SIG-M5 (cell line): ENCODE measurements at places on chromosomes 11 and 22.

GRCh38 chr22:44396021-44396726 lies 83.4 kb upstream of the SHISAL1 start:
- DNase-seq, result no peak

DNA sequence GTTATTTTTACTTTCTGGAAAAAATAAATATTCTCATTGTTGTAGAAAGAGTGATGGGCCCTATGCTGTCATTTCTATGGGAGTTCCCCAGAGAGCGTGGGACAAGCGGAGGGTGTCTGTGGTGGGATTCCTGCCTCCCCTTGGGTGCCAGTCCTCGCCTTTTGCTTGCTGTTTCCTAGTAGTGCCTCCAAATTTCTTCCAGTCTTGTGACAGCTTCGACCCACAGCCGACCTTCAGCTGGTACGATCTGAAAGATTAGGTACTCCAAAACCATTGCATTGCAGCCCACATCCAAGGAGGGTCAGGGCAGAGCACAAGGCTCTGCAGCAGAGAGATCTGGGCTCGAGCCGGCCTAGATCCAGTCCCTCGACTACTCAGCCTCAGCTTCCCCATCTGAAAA lies 58.9 kb upstream of the EMID1 start:
- DNase-seq, result no peak

DNA sequence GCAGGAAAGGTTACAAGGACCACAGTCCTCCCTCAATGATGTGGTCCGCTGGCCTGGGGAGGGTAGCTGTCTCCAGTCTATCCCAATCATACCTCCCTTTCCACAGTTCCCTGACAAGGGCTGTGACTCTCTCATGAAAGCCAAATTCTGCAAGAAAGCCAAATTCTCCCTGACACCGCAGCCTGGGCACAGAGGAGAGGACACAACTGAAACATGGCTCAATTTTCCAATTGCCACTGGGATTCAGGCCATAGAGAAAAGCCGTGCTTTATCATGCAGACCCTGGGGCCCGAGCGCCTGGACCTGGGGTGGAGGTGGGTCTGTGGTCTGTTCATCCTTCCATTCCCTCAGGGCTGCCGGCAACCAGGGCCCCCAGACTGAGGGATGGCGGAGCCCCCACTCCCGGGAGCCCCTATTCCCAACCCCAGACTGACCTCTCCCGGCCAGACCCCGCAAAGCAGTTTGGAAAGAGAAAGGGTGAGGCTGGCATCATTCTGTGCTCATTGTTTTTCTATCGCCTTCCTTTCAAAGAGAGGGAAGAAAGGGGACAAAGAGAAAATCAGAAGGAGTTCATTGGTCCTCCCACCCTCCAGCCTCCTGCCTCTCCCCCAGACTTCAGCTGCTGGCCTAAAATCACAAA lies 239.5 kb downstream of the BUD13 start:
- DNase-seq, result no peak

DNA sequence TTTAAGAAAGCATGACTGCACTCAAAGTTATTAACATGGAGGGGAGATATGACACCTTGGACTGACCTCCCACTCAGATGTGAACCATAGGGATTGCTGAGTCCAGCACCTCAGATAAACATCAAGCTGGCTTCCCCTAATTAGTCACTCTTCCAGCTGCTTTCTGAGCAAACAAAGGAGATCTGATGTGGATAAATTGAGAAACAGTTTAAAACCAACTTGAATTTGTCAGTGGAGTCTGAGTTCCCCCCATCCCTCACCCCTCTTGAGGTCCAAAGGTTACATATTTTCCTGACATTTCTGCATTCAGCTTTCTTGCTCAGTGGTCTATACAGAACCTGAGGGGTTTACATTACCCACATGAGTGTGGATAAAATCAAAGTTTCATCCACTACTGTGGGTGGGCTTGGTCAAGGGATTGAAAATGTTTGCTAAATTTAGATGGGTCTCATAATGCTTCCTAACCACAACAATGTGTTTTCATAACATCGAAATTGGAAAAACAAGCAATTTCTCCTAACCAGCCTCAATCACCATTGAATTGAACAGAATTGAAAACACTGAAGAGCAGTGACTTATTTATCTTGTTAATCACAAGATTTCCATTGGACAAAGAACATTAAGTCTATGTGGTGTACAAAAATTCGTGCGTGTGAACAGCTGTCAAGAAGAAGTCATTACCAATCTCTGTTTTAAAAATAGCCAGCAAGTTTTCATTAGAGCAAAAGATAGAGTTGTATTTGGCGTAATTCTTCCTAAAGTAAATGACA lies 292.3 kb downstream of the METTL15 start:
- no peak for DNase-seq

DNA sequence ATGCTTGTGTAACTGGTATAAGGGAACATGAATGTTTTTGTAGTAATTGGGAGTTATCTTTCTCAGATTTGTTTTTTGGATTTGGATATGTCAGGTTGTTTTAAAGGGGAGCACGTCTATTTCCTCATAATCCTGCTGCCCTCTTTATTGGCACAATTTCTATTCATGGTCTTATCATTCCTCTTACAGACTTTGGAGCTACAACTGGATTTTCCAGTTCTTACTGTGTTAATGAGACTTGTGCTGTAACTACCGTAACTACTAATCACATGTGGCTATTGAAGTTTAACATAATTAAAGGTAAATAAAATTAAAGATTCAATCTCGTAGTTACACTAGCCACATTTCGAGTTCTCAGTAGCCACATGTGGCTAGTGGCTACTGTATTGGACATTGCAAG lies 1.9 kb downstream of the FDX1 start:
- DNase-seq, result no peak

DNA sequence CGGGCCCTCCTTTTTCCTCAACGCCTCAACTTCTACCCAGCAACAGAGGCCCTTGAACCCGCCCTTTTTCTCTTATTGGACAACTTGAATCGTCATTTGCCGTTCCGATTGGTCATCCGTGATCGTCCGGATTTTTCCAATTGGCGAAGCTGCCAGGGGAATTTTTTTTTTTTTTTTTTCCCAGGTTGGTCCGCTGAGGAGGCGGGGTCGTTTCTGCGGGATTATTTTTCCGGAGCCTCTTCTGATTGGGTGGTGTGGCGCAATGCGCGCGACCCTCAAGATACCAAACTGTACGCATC lies 465 bp upstream of the TTC9C start:
- DNase-seq, result peak; percentile 88

DNA sequence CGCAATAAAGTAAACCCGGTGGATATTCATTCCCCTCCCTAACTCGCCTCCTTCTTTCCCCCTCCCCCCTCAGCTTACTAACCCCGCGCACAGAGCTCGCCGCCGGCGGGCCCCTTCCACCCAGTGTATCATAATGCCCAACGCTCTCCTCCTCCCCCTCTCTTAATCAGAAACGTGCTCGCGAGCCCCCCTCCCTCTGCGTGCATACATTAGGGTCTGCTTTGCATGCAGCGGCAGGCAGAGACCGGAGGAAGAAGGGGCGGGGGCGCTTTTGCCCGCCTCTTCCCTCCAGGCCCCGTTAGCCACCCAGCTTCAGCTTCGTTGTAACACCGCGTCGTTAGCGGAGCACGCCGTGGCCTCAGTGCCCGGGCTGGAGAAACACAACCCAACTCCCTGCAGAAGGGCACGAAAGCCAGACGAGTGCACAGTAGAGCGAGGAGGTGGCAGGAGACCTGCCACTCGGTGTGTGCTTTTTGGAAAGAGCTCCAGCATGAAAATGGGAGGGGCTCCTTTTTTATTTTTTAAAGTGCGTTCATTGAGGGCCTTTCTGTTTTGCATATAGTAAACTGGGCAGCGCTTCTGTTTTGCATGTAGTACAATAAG lies 901 bp upstream of the KMT2A start:
- peak; percentile 49 for DNase-seq

DNA sequence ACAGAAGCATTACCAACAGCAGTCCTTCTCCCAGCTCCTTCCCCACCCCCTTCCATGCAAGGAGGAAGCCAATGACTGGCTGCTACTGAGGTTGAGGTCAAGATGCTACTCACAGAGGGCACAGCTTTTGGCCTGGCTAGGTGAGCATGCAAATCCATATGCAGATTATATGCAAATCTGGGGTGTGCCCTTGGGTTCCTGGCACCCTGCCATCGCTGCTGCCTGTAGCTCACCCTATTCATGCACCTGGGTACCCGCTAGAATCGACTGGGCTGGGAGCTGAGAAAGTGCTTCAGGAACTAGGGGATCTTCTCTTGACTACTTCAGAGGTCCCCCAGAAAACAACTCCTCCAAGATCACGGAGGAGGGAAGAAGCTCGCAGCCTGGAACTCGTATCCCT lies 4.0 kb downstream of the DSCAML1 start:
- DNase-seq, result no peak

DNA sequence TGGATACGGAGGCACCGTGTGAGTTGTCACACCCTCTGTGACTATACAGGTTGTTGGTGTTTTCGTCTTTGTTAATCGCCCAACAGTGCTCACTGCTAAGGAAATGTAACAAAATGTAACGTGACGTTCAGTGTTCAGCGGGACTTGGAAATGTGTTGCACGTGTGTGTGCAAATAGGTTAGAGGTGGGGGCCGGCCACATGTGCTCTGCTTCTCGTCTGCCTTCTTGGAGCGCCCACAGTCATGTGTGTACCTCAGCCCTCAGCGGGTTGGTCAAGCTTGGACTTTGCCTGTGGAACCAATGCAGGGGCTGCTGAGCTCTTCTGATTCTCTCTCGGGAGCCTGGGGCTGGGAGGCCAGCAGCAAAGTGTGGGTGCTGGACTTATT lies 7.4 kb upstream of the SMIM38 start:
- no peak for DNase-seq

DNA sequence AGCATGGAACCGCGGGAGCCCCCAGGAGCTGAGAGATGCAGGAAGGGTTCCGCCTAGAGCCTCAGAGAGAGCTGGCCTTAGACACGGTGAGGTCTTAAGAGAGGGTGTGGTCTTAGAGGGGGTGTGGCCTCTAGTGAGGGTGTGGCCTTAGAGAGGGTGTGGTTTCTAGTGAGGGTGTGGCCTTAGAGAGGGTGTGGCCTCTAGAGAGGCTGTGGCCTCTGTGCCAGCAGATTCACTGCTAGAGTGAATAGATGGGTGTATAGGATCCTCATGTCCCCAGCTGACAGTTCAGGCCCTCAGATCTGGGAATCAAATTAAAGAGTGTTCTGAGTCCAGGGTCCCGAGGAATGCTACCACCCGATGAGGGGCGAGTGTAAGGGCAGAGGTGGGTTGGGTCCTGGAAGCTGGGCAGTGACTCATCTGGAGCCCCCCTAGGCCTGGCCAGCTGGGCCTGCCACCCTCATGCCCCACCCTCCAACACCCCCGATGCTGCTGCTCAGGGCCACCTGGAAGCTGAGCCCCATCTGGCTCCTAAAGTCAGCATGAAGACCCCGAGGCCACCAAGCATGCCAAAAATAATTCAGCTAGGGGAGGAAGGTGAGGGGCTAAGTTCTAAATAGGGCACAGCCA lies 49.5 kb downstream of the IGF2 start:
- DNase-seq, result no peak

- DNase-seq, result no peak
Observed at GRCh38 chr11:33387996-33388395, 130.8 kb downstream of the HIPK3 start.

DNA sequence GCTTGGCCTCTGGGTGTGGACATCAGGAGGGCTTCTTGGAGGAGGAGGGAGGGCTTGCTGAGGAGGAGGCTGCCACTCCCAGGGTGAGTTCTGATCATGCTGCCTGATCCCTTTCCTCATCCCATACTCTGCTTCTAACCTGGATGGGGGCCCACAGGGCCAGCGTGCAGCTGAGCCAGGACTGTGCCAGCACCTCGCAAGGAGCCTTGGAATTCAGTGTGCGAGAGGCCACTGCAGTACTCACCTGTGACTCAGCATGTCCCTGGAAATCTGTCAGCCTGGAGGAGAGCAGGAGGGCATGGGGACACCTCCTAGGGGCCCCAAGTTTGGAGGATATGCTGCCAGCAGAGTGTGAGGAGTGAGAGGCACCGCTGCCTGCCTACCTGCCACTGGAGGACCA lies 4.2 kb upstream of the GAB4 start:
- DNase-seq, result no peak

DNA sequence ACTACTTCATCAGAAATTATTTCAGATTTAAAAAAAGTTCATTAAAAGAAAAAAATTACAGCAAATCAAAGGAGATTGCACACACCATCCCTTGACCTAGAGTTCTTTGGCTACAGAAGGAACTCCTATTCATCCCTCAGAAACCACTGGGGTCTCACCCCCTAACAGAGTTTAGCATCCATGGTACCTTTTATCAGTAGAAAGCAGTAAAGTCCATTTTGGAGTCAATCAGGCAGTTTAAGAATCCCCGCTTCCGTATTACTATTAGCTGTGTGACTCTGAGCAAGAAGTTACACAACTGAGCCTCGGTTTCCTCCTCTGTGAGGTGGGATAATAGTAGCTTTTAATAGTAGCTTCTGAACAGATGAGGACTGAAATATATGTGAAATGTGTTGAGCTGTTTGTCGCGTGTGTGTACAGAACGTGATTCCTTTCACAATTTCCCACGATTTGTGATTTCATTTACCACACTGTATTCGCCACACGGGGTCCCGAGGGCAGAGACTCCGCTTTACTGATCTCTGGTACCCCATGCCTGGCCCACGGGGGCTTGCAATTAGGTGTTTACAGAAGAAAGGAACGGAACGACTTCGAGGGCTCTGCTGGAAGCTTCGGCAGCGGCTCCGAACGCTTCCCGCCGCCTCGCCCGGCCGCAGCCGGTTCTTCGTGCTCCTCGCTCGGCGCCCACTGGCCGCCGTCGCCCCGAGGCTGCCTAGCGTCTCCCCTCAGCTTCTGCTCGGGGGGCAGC lies 72.5 kb upstream of the ZBED5 start:
- no peak for DNase-seq

DNA sequence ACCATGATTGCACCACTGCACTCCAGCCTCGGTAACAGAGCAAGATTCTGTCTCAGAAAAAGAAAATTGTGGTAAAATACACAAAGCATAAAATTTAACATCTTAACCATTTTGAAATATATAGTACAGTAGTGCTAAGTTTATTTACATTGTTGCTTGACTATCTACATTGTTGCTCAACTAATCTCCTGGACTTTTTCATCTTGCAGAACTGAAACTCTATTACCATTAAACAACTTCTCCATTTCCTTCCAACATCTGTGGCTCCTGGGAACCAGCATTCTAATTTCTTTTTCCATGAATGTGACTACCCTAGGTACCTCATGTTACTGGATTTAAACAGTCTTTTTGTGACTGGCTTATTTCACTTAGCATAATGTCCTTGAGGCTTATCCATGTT lies 13.5 kb upstream of the VWA5A start:
- DNase-seq, result peak; percentile 34

GRCh38 chr11:14774721-14775120 lies 117.3 kb downstream of the CYP2R1 start:
- no peak for DNase-seq
